ENCODE measurements at places on chromosomes 13 and 19.

DNA sequence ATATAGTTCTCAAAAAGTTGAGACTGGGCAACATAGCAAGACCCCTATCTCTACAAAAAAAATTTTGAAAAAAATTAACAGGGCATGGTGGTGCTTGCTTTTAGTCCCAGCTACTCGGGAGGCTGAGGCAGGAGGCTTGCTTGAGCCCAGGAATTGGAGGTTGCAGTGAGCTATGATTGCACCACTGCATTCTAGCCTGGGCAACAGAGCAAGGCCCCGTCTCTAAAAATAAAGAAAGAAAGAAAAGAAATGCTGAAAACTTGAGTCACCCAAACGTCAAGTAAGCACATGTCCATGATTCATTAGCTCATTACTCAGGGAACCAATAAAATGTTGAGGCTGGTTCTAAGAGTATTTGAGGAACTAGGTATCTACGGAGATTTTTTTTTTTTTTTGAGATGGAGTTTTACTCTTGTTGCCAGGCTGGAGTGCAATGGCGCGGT, 33.9 kb upstream of the SEMA6B start:
- no peak for DNase-seq

GRCh38 chr13:66071029-66071428, 1159.1 kb downstream of the PCDH9 start:
- DNase-seq: no peak

GRCh38 chr13:72507416-72508199, 219.8 kb downstream of the MZT1 start:
- no peak for DNase-seq

- no peak for DNase-seq
Measured at GRCh38 chr13:68727798-68728197, 1379.8 kb upstream of the ATXN8OS start.

- DNase-seq: no peak
Measured at GRCh38 chr19:50869479-50869878, 3.8 kb upstream of the KLK2 start.

GRCh38 chr19:33621065-33621785, 528 bp upstream of the CHST8 start:
- no peak for DNase-seq

- DNase-seq: no peak
Measured at GRCh38 chr13:102983496-102983895, 82.7 kb downstream of the SLC10A2 start.

DNA sequence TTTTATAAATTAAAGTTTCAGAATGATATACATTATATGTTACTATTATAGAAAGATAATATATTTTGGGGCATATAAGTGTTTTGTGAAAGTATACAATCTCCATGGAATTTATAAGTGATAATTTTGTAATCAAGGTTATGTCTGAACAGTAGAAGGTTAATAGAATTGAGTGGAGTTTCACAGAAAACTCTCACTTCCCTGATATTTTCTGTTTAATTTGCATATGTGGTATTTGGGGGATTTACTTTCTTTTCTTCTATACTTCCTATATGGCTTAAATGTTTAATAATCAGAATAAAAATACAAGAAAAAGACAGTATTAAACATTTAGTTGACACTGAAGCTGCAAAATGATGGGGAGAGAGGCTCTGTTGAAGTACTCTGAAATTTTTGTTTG, 848.5 kb downstream of the DACH1 start:
- DNase-seq: no peak

GRCh38 chr19:27892500-27892899, 1320.5 kb downstream of the UQCRFS1 start:
- no peak for DNase-seq

DNA sequence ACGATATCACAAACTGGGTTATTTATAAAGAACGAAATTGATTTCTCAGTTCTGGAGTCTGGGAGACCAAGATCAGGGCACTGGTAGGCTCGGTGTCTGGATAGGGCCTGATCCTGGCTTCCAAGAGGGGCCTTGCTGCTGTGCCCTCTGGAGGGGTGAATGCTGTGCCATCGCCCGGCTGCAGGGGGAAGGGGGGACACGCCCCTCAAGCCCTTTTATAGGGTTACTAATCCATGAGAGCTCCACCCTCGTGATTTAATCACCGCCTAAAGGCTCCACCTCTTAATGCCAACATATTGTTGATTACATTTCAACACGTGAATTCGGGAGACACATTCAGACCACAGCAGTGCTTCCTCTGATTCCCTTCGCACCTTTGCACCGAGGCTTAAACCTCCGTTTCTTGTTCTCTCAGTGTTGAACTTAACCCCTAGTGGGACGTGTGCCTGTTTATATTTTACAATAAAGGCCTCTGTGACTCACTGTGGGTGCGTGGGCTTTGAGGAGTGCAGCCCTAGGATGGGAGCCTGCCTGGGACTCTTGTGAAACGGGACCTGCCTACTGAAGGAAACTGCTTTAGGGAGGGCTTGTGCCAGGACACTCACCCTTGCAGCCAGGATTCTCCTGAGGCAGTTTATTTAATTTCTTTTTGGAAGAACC, 52.4 kb upstream of the SPATA13 start:
- DNase-seq: no peak

DNA sequence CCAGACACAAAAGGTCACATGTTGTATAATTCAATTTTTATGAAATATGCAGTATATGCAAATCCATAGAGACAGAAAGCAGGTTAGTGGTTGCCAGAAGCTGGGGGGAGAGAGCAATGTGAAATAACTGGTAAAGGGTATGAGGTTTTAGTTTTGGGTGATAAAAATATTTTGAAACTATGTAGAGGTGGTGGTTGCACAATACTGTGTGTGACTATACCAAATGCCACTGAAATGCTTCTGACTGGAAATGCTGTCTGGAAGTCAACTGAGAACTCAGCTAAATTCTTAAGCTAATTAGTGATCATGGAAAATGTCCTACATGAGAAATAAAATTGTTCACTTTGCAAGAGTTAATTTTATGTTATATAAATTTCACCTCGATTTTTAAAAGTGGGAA, 65.3 kb upstream of the RXFP2 start:
- no peak for DNase-seq

- DNase-seq: peak; percentile 65
Measured at GRCh38 chr19:1360818-1361461, 22.8 kb upstream of the NDUFS7 start.

GRCh38 chr13:97142452-97142851, 79.7 kb upstream of the MBNL2 start:
- no peak for DNase-seq

Data from NCI-H2227 treated with DMSO at 0.1 percent for 48 hours (cell line).